ENCODE measurements at places on chromosomes 12 and 14.

- no peak for DNase-seq
Observed at GRCh38 chr12:117387832-117388231, 26.4 kb upstream of the NOS1 start.

DNA sequence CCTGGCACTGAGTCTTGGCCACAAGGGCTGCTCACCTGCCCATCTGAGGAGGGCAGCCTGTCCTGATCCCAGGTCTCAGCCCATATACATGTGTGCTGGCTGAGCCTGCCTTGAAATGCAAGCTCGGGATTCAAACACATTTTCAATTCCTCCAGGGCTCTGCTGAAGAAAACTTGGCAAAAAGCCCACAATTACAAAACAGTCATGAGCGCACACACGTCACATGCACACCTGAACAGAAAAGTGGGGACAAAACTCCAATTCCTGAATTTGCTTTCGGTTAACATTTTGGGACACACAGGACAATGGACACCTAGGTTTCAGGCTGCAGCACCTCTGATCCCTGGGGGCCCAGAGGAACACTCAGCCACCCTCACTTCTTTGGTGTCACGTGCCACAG lies 113.9 kb downstream of the RBM19 start:
- DNase-seq, result no peak

GRCh38 chr12:21453312-21453852 lies 15.9 kb downstream of the PYROXD1 start:
- no peak for DNase-seq

DNA sequence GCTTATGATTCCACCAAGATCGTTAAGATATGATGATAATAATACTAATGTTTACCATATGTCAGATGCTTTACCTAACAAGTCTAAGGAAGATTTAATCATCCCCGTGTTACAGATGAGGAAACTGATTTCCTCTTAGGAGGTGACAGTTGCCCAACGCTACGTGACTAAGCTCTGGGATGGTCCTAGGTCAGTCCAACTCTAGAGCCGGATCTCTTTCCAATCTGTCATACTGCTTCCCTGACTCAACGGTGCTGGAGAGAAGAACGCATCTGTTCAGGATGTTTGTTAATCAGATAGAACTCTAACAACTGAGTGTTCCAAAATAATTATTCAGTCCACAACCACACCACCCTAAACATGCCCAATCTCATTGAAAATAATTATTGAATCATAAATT lies 39.8 kb downstream of the NDUFA12 start:
- DNase-seq, result no peak

DNA sequence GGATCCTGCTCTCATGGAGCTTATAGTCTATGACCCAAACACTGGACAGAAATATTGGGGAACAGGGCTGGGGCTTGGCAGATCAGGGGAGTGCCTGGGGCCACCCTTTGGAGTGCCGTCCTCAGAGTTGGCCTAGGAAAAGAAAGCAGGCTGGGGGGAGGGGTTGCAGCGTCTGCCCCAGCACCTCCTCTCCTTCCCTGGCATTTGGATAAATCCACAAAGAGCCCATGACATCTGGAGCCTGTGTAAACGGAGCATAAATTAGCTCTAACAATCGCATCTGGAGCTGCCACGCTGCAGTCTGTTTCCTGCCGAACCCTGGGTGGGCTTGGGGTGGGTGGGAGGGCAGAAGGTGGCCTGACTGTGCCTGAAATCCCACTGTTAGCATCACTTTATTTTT lies 63.8 kb downstream of the MVK start:
- DNase-seq, result no peak

DNA sequence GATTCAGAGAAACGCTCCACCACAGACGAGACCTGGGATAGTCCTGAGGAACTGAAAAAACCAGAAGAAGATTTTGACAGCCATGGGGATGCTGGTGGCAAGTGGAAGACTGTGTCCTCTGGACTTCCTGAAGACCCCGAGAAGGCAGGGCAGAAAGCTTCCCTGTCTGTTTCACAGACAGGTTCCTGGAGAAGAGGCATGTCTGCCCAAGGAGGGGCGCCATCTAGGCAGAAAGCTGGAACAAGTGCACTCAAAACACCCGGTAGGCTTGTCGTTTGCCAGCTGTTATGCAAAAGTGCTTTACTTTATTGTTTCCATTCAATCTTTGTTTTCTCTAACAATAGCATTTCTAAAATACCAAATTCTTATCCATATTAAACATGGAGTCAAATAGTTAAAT lies 287.3 kb downstream of the NAV3 start:
- DNase-seq, result no peak
